ENCODE measurements at places on chromosomes 5 and 9.

- DNase-seq: no peak
These were observed 1184.8 kb downstream of the DTWD2 start for GRCh38 chr5:117803533-117803932.

DNA sequence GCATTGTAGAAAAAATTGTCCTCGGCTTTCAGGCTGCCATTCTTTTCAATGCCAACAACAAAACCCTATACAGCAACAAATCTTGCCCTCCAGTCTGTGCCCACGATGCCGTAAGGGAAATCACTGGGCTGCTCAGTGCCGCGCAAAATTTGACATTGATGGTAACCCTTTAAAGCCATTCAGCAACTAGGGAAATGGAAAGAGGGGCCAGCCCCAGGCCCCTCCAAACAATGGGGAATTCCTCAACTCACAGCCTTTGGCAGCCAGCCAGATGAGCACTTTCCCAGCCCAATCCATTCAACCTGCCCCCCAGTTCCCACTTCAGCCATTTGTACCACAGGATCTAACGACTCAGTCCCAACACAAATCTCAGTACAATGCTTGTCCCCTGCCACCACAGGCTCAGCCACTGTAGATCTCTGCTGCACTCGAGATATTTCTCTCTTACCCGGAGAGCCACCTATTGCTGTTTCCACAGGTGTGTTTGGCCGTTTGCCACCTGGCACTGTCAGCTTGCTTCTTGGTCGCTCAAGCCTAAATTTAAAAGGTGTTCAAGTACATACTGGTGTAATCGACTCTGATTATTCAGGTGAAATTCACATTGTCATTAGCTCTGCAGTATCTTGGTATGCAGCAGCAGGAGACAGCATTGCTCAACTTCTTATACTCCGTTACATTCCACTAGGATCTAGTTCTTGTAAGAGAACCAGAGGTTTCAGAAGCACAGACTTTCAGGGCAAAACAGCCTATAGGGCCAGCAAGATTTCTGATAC, 103.3 kb downstream of the SYK start:
- DNase-seq: no peak

- no peak for DNase-seq
These were observed 93.5 kb downstream of the PPP2R2B start for GRCh38 chr5:146785065-146785464.

GRCh38 chr5:72160959-72161358, 53.7 kb downstream of the MAP1B start:
- DNase-seq: no peak

DNA sequence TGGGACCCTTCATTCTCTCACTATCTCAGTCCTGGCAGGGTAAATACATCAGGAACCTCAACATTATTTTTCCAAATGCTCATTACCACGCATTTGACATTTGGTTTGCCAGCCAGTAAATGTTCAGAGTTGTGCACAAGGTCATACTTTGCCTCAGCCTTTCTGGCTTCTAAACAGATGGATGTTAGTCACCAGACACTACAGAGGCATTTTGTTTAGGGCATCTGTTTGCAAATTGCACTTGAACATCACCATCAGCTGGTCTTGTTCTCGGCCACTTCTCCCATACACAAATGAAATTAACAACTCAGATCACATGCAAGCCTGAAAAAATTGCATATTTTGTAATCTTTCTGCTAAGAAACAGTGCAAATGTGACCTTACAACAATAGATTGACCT, 75.0 kb upstream of the SLC1A1 start:
- DNase-seq: no peak

DNA sequence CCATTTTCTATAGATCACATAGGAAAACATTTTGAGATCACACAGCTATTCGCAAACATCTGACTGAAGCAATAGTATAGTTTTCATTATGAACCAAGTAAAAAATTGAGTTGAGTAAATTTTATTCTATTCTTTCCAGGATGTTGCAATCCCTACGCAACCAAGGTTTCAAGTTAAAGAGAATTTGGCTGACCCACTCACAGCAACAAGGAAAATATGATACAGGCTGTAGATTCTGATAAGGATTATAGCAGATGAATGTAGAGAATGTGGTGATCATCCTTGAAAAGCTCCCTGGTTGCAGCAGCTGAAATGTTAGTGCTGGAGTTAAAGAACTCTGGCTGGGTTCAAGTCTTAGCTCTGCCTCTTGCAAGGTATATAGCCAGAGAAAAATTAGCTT, 4.7 kb downstream of the ABCA1 start:
- no peak for DNase-seq

DNA sequence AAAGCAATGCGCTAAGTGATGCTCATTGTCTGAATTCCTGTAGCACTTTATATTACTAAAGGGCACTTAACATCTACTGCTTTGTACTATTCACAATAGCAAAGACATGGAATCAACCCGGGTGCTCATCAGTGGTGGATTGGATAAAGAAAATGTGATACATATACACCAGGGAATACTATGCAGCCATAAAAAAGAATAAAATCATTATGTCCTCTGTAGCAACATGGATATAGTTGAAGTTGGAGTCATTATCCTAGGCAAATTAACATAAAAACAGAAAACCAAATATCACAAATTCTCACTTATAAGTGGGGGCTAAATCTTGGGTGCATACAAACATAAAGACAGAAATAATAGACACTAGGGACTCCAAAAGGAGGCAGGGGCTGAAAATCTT, 308.3 kb downstream of the TRPM3 start:
- DNase-seq: no peak

- DNase-seq: no peak
These were observed 107.2 kb upstream of the TXNDC8 start for GRCh38 chr9:110444911-110445310.

GRCh38 chr9:107471552-107471951, 18.0 kb downstream of the KLF4 start:
- no peak for DNase-seq

GRCh38 chr5:142827934-142828576, 57.9 kb downstream of the ARHGAP26 start:
- DNase-seq: no peak

GRCh38 chr9:107587191-107587963, 97.8 kb upstream of the KLF4 start:
- no peak for DNase-seq

- no peak for DNase-seq
These were observed 162.2 kb upstream of the STK32A start for GRCh38 chr5:147072622-147073021.

- DNase-seq: no peak
These were observed 26.3 kb downstream of the MAML1 start for GRCh38 chr5:179758955-179759354.

- DNase-seq: no peak
These were observed 206.1 kb downstream of the SLIT3 start for GRCh38 chr5:169094586-169095409.

DNA sequence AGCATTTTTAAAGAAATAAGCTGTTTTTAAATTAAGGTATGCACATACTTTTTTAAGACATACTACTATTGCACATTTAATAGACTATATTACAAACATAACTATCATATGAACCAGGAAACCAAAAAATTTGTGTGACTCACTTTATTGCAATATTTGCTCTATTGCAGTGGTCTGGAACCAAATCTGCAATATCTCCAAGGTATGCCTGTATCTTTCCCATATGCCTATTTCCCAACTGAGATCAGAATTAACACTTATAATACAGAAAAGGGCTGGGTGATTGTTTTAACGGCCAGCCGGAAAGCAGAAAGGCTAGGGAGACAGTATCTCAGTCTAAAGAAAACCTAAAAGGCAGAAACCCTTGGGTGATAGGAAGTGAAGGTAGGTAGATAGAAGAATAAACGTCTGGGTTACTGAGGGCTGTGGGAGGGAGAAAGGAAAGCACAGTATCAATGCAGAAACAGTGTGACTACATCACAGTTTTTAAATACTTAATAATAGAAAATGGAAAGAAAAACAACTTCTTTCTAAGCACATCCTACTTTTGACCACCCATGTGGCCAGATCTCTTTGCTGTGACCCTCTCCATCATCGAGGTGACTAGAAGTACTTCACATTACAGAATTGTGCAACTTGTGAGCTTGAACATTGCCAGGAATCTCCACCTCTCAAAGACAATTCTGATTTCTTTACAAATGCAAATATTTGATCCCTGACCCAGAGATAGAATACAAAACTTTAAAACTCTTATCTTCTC, 126.4 kb downstream of the LPAR1 start:
- no peak for DNase-seq

- DNase-seq: no peak
These were observed 62.7 kb upstream of the ASS1 start for GRCh38 chr9:130382096-130382495.

- DNase-seq: no peak
These were observed 34.2 kb upstream of the BNC2 start for GRCh38 chr9:16904655-16905054.

DNA sequence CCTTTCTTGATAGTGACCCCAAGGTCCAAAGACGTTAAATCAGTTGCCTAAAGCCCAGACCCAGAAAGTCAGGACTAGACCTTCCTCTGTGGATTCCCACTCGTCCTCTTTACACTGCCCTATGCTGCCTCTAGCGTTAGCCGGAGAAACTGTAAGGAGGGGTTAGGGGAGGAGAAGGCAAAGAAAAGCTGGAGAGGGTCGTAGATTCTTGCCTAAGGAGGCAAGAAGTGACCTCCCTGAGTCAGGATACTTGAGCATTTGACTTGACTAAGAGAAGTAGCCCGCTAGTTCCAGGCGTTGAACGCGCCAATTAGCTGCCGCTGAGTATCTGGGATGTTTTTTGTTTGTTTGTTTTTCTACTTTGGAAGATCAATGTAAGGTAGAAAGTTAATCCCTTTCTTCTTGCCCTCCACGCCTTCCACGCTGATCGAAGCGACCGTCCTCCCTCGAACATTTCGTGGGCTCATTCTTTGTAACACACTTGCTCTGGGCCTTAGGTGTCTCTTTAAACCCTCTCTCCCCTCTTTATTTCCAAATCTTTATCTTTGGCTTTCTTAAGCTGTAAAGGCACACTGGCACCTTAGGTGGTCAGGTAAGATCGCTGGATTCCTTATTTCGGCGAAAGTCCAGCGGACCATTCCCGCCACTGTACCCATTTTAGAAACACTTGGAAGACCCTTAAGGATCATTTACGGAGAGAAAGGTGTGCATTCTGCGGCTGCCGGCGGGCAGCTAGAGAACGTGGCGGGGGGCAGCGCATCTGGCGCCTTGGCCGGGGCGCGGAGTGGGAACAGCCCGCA, 5.1 kb upstream of the RGMB start:
- DNase-seq: no peak

GRCh38 chr9:25752398-25752797, 74.2 kb upstream of the TUSC1 start:
- DNase-seq: no peak

GRCh38 chr9:131448818-131449217, 53.9 kb upstream of the POMT1 start:
- DNase-seq: no peak

GRCh38 chr9:14323985-14324650, 10.2 kb upstream of the NFIB start:
- DNase-seq: no peak

DNA sequence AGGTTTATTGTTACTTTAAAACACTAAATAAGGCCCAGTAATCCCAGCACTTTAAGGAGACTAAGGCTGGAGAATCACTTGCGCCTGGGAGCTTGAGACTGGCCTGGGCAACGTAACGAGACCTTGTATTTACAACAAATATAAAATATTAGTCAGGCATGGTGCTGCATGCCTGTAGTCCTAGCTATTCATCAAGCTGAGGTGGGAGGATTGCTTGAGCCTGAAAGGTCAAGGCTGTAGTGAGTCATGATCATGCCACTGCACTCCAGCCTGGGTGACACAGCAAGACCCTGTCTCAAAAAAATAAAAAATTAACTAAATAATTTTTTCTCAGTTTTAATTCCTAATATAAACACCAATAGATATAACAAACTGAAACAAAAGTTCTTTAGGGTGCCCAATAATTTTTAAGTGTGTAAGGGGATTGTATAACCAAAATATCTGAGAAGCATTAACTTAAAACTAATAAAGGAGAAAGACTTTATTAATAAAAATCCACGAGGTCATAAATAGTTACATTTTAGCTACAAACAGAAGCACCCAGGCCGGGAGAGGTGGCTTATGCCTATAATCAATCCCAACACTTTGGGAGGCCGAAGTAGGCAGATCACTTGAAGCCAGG, 32.7 kb downstream of the FAM13B start:
- no peak for DNase-seq

DNA sequence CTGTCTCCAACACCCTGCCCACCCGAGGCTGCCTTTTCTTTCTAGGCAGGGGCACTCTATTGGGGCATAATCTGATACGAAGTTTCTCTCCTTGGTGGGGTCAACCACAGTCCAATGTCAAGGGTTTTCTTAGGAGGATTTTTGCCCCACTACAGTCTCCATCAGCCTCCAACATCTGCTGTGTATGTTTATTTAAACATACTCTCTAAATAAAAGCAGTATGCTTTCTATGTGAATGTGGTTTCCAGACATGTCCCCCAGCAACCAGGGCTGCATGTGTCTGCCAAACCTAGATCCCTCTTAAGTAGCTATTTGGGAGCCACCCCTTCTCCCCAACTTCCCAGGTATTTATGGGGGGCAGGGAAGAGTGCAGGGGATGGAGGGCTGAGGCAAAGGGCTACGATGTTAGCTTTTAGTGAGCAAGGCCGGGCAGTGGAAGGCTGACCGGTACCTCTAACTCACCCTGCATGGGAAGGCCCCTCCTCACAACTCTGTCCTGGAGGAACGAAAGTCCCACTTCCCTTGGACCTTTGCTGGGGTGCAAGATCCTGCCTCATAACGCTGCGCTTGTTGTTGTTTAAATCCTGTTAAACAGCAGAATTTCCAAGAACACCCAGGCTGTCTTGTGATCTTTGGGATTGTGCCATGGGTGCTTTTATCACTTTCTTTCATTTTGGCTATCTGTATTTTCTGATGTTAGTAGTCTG, 75.4 kb downstream of the NREP start:
- DNase-seq: no peak

- no peak for DNase-seq
These were observed 1813.9 kb upstream of the CDH6 start for GRCh38 chr5:29379619-29380018.

DNA sequence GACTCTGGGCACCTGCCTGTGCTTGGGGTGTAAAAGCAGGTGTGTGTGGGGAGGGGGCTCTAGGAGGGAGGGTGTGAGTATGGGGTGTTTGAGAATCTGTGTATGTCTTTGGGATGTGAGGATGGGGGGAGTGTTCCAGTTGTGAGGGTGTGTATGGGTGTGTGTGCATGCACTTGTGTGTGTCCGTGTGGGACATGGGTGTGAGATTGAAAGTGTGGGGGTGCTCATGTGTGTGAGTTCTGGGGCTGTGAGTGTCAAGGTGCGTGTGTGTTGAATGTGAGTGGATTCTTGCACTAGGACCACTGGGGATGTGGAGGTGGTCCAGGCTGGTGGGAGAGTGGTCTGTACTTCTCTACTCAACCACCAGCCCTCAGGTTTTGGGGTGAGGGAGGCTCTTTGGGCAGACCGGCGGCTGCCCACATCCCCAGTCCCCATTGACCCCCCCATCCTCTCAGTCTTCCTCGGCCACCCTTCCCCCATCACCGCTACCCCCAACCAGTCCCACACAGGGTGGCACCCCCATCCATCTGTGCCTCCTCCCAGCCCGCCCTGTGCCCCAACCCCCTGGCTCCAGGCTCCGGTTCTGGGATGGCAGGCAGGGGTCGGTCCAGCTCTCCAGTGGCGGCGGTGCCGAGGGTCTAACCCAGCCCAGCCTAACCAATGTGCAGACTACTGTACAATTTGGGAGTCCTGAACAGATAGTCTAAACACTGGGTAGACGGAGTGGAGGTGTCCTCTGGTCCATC, 31.5 kb downstream of the GOLGA2 start:
- no peak for DNase-seq

GRCh38 chr9:133048595-133048994, 13.2 kb upstream of the CEL start:
- no peak for DNase-seq
